ENCODE measurements at places on chromosomes 3 and 15. TPM values are rescaled to one million over a fixed set of nuclear protein-coding genes. Genes with fewer than 3 reads are reported as not detected.

MCF2L2 gene
- total RNA-seq: 0.27 TPM

SERINC4 gene
- not detected for total RNA-seq

DNA sequence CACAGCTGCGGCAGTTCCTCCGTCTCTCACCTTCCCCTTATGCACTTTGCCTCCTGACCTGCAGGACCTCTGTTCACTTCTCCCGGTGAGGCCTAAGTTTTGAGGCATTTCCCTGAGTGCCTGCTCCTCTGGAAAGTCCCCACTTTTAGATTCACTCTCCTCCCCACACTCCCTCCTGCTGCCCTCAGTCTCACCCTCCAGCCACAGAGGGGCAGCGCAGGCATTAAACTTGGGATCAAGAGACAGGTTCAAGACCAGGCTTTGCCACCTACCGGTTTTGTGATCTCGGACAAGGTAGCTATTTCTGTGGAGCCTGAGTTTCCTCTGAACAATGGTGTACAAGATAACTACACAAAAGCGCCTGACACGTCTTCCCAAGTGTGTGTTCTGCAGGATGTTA is 19.4 kb downstream of the SLC6A11 start:
- no peak overlapping the region for H3K27ac ChIP-seq
- H3K27me3 ChIP-seq: peaks cover 24% of the 10 kb centered on the region
- DNase-seq: no peak
- no peaks in the 10 kb centered on the region for H3K36me3 ChIP-seq

- H3K27ac ChIP-seq: no peak overlapping the region
- H3K4me1 ChIP-seq: no peaks in the 10 kb centered on the region
- no peak overlapping the region for H3K4me3 ChIP-seq
These were observed 5.9 kb downstream of the C3orf22 start for GRCh38 chr3:126552688-126553283.

- no peak overlapping the region for H3K27ac ChIP-seq
- no peak overlapping the region for H3K4me3 ChIP-seq
- H3K4me1 ChIP-seq: peaks cover 7% of the 10 kb centered on the region
These were observed 380.6 kb downstream of the LSAMP start for GRCh38 chr3:116064646-116065045.

- no peaks in the 10 kb centered on the region for H3K36me3 ChIP-seq
- H3K4me3 ChIP-seq: no peak overlapping the region
- no peak overlapping the region for H3K27ac ChIP-seq
- peaks cover 1% of the 10 kb centered on the region for H3K27me3 ChIP-seq
- no peak for DNase-seq
- no peaks in the 10 kb centered on the region for H3K4me1 ChIP-seq
These were observed 119.2 kb upstream of the CTNNB1 start for GRCh38 chr3:41080141-41080540.

DNA sequence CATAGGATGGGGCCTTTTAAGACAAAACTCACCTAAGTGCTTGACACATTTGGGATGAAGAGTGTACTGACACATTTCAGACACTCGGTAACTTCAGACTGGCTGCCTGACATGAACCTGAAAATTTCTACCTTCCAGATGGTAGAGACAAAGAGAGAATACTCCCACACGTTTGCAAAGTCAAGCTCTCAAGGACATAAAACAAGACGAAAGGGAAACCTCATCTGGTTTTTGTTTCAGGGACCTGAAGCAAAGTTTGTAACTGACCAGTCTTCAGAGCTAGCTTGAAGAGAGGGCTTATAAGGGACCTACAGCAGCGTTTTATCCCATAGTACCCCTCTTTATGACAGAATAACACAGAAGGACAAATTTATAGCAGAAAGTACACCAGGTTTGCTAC is 41.9 kb downstream of the ZNF621 start:
- H3K27ac ChIP-seq: no peak overlapping the region
- H3K4me3 ChIP-seq: no peak overlapping the region
- no peaks in the 10 kb centered on the region for H3K4me1 ChIP-seq
- peaks cover 11% of the 10 kb centered on the region for H3K27me3 ChIP-seq
- H3K36me3 ChIP-seq: no peaks in the 10 kb centered on the region
- DNase-seq: no peak

DNA sequence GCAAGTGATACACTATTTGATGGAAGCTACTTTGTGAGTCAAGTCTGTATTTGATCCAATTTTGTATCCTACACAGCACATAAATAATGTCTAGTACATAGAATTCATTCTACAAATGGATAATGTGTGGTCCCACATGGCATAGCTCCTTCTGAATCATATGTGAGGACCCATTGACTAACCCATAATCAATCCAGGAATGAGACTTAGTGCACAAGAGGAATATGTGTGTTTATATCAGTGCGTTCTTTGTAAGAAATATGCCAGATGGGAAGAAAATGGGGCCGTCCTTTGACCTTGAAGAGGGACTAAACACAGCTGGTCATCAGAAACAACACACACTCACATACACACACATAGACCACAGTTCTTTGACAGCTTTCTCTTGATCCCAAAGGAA is 282.7 kb upstream of the SEMA6D start:
- no peak overlapping the region for H3K4me3 ChIP-seq
- H3K36me3 ChIP-seq: no peaks in the 10 kb centered on the region
- H3K27ac ChIP-seq: peak overlapping the region; percentile 77
- H3K4me1 ChIP-seq: peaks cover 91% of the 10 kb centered on the region
- H3K27me3 ChIP-seq: no peaks in the 10 kb centered on the region

DNA sequence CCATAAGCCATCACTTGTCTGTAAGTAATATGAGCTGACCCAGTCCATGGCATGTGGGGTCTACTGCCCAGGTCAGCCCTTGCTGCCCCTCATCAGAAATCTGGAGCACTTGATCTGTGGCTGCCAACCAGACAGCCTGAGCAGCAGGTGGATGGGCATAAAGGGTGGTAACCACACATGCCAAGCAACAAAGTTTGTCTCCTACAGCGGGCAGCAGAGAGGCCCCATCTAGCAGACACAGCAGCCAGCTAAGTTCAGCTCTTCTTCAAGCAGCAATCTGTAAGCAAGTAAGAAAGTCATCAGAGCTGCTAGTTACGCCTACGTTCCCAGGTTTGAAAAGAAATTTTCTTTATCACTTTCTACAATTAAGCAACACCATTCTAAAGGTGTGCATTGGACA is 27.9 kb downstream of the CHCHD4 start:
- H3K4me3 ChIP-seq: no peak overlapping the region
- no peak overlapping the region for H3K27ac ChIP-seq
- H3K27me3 ChIP-seq: peaks cover 11% of the 10 kb centered on the region
- H3K36me3 ChIP-seq: no peaks in the 10 kb centered on the region
- no peak for DNase-seq

DNA sequence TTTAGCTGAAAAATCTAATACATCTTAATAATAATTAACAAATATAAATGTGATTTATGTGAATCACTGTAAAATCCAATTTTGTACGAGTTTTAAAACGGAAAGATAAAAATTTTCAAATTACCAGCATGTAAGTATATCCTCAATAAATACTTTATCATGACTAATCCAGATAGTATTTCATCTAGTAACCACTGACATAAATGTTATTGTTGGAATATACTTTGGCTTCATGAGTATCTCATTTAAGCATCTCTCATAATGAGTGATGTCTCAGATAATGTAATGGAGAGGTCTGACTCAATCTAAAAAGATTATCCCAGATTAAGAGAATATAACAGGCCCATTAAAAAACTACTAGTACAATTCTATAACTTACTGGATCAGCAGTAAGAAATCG is 216.3 kb downstream of the STAG1 start:
- H3K36me3 ChIP-seq: peaks cover 18% of the 10 kb centered on the region
- peak overlapping the region; percentile 2 for H3K27ac ChIP-seq
- peak; percentile 72 for DNase-seq
- H3K27me3 ChIP-seq: peaks cover 2% of the 10 kb centered on the region
- H3K4me1 ChIP-seq: peaks cover 33% of the 10 kb centered on the region
- H3K4me3 ChIP-seq: no peak overlapping the region

DNA sequence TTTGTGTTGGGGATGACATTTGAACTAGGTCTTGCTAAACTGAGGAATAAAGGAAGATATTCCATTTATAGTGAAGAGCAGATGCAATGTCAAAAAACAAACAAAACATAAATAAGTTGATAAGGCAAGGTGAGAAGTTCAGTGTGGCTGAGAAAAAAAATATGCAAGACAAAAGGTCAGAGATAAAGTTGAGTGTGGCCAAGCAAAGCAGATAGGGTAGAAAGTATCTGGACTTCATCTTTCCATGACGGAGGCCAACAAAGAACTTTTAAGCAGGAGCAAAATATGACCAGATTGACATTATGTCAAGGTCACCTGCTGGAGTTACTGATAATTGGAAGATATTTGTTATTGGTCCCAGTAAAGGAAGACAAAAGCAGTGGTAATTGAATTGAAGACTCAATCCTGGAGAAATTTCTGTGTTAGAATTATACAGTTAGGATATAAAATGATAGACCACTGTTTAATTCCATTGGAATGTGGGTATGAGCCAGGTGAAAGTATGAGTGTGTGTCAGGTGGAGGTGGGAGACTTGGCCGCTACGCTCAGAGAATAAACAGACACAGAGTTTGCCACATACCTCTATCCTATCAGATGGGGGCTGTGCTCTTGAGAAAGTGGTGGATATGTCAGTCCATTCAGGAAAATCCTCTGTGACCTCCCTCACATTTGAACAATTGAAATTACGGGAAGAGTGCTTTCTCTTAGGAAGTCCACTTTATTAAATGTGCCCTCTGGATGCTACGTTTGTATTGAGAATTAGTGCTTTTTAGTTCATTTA is 28.1 kb downstream of the ADIPOQ start:
- peaks cover 2% of the 10 kb centered on the region for H3K27me3 ChIP-seq
- H3K4me1 ChIP-seq: peaks cover 11% of the 10 kb centered on the region
- H3K36me3 ChIP-seq: no peaks in the 10 kb centered on the region
- H3K27ac ChIP-seq: no peak overlapping the region
- no peak for DNase-seq

GRCh38 chr3:30421266-30421665 is 185.1 kb upstream of the TGFBR2 start:
- peaks cover 48% of the 10 kb centered on the region for H3K4me1 ChIP-seq
- H3K27ac ChIP-seq: no peak overlapping the region
- DNase-seq: peak; percentile 68
- H3K4me3 ChIP-seq: no peak overlapping the region
- H3K27me3 ChIP-seq: no peaks in the 10 kb centered on the region
- no peaks in the 10 kb centered on the region for H3K36me3 ChIP-seq

GRCh38 chr3:57890874-57891273 is 117.3 kb upstream of the FLNB start:
- H3K4me3 ChIP-seq: no peak overlapping the region
- H3K4me1 ChIP-seq: peaks cover 5% of the 10 kb centered on the region
- peaks cover 2% of the 10 kb centered on the region for H3K27me3 ChIP-seq
- peaks cover 21% of the 10 kb centered on the region for H3K36me3 ChIP-seq
- no peak overlapping the region for H3K27ac ChIP-seq

- H3K4me3 ChIP-seq: no peak overlapping the region
- H3K27me3 ChIP-seq: no peaks in the 10 kb centered on the region
- H3K27ac ChIP-seq: no peak overlapping the region
- no peaks in the 10 kb centered on the region for H3K4me1 ChIP-seq
- DNase-seq: no peak
These were observed 180.2 kb downstream of the SEMA6D start for GRCh38 chr15:47897525-47897924.

GRCh38 chr3:15159501-15160136 is 46.4 kb upstream of the CAPN7 start:
- peaks cover 5% of the 10 kb centered on the region for H3K36me3 ChIP-seq
- H3K27ac ChIP-seq: no peak overlapping the region
- no peak overlapping the region for H3K4me3 ChIP-seq
- no peaks in the 10 kb centered on the region for H3K4me1 ChIP-seq
- H3K27me3 ChIP-seq: peaks cover 20% of the 10 kb centered on the region
- no peak for DNase-seq

DNA sequence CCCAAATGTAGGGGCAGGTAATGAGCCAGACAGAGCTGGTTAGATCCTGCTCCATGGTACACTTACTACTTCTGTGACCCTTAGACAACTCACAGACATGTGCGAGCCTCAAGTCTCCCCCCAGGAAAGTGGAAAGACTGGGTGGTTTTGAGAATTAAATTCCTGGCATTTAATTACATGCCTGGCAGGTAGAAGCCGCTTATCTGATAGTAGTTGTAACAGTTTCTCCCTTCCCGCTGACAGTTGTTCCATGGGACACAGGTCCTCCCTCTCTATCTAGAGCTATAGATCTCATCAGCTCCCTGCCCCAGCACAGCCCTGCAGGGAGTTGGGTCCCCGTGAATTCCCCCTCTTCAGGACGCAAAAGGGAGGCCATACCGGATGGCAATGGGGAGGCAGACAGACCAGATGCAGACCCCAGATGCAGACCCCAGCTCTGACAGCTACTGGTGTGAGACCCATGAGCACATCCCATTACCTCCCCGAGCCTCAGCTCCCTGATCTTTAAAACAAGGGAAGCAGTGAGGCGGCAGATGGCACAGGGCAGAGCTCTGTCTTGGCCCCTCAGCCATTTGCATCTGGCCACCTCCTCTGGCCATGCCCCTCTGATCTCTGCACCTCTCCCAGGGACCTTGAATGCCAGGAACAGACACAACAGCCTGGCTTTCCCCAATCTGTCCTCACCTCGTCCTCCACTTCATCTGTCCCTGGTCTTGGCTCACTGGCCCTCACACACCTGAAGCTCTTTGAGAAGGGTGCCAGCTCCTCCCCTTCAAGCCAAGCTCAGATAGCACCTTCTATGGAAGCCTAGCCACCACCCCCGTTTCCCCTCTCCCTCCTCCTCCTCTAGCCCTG is 34.1 kb upstream of the NR2C2 start:
- no peaks in the 10 kb centered on the region for H3K36me3 ChIP-seq
- no peak for DNase-seq
- H3K27me3 ChIP-seq: peaks cover 41% of the 10 kb centered on the region
- H3K27ac ChIP-seq: no peak overlapping the region
- H3K4me1 ChIP-seq: no peaks in the 10 kb centered on the region

DNA sequence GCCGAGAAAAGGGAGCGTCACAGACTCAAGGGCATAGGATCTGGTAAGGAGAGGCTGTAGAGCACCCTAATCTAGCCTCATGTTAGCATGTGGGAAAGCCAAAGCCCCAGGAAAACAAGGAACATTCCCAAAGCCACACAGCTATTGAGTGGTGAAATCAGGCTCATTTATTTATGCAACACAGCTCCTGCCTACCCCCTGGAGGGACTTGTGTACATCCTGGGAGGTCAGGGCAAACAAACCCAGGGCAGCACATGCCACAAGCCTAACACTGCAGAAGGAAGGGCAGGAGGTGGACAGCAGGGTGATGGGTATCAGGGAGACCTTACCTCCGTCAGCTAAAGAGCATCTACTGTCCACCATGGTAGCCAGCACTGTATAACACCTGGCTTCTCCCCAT is 283.5 kb downstream of the RPLP1 start:
- peaks cover 54% of the 10 kb centered on the region for H3K27me3 ChIP-seq
- H3K4me3 ChIP-seq: no peak overlapping the region
- H3K36me3 ChIP-seq: peaks cover 9% of the 10 kb centered on the region

GRCh38 chr15:97561529-97561928 is 399.0 kb upstream of the ARRDC4 start:
- H3K27me3 ChIP-seq: no peaks in the 10 kb centered on the region
- no peak overlapping the region for H3K27ac ChIP-seq
- no peak for DNase-seq
- H3K36me3 ChIP-seq: no peaks in the 10 kb centered on the region
- H3K4me1 ChIP-seq: no peaks in the 10 kb centered on the region

DNA sequence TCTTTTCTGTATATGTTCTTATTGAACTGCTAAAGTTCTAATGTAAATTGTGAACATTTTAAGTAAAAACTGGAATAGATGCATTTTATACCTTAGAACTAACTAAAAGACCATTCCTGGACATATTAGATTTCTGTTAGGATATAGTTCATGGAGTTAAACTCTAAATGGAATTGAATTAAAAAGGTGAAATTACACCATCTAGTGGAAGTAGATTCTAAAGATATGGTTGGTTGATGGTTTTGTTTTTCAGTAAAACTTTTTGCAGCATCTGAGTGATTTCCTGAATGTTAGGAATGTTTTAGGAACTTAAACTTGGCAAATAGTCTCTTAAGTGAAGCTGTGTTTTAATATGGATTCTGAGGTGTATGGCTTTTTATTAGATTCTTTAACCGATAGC is 96.8 kb downstream of the SLMAP start:
- H3K27ac ChIP-seq: 0 out of 2 replicates have a peak overlapping the region, but pooled peaks have one; percentile 5
- peak; percentile 15 for DNase-seq
- peaks cover 10% of the 10 kb centered on the region for H3K4me1 ChIP-seq

All from HFFc6 (cell line).